Hypothalamus (tissue), 51 donors: ENCODE measurements at places on chromosomes 2 and 18.

GRCh38 chr2:143345887-143346787 is 216.9 kb downstream of the ARHGAP15 start:
- no peak for DNase-seq

DNA sequence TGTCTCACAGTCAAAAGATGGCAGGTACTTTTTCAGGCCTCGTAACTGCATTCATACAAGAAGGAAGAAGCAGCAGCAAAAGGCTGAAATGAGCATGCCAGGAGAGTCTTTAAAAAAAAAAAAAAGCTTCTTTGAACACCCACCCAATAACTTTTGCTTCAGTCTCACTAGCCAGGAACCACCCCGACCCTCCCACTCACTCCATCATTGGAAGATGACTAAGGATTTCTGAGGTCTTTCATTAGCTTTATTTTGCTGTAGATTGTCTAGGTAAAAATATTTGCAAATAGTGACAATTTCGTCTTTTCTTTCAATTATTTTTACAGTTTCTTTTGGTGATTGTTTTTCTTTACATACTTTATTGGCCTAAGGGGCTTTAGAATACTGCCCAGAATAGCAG is 37.9 kb downstream of the RBBP8 start:
- DNase-seq: no peak

GRCh38 chr2:237618449-237618848 is 8.9 kb upstream of the LRRFIP1 start:
- DNase-seq: no peak

DNA sequence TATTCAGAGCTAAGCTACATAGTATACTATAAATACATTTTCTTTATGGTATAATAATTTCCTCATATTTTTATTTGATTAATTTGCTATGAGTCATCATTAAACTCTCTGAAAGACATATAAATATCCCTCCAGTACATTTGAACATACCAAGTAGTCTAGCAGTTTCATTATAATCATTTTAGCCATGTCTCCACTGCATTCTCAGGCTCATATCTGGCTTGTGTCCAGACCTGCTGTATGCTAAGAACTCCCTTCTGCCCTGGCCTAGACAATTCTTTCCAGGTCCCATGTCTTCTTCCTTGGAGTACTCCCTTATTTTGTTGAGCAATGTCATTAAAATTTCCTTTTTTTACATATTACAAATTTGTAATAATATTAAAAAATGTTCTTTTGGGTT is 16.6 kb upstream of the DYNC1I2 start:
- no peak for DNase-seq

GRCh38 chr2:10462178-10463083 is 14.3 kb upstream of the ODC1 start:
- no peak for DNase-seq

DNA sequence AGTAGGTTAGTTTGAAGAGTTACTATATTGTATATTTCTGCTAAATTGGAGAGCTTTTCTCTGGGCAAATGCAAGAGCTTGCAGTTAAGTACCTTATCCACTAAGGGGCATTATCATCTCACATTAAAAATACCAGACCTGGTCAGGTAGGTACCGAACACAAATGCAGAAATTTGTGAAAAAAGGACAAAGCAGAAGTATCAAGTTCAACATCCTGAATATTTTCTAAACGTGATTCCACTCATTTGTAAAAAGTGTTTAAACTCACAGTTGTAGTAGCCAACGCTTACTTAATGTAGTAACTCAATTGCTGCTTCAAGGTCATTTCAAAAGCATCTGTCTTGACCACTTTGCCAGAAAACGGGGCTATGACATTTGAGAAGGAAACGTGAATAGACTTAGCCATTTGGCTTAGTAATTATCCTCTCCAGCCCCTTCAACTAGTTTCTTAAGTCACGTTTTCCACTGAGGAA is 52.1 kb downstream of the CYRIA start:
- DNase-seq: no peak

- DNase-seq: no peak
These were observed 3.7 kb upstream of the GKN1 start for GRCh38 chr2:68970566-68971265.

DNA sequence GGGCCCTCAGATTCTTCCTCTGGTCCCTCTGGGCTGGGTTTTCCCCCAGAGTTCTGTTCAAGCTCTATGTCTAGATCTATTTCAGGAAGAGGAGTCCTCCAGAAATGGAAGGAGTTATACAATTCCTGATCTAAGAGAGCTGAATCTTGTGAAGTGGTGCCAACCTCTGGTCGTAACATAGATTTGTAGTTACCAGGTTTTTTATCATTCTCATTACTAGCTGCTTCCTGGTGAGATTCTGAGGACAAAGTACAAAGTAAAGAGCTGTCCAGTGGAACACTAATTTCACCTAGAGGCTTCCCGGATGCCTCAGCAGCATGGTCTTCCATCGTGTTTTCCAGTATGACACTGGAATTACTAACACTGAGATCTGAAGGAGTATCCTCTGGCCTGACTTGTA is 44.1 kb downstream of the PPP4R1 start:
- DNase-seq: no peak

- no peak for DNase-seq
These were observed 117.9 kb downstream of the ETAA1 start for GRCh38 chr2:67515056-67515455.

DNA sequence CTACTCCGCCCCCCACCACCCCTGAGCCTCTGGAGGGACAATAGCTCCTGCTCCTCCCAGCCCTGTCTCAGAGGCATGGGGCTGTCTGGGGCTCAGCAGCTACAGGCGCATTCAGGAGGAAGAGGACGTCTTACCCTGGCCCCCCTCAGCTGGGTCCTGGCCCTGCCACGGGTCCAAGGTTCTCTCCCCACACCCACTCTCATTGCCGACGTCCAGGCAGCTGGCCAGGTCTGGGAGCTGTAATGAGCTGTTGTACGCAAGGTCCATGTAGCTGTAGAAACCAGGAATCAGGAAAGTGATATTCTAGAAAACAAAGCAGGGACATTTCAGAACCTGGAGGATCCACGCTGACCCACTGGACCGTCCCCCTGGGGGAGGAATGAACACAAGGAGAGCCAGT is 13.5 kb downstream of the PASK start:
- DNase-seq: no peak

DNA sequence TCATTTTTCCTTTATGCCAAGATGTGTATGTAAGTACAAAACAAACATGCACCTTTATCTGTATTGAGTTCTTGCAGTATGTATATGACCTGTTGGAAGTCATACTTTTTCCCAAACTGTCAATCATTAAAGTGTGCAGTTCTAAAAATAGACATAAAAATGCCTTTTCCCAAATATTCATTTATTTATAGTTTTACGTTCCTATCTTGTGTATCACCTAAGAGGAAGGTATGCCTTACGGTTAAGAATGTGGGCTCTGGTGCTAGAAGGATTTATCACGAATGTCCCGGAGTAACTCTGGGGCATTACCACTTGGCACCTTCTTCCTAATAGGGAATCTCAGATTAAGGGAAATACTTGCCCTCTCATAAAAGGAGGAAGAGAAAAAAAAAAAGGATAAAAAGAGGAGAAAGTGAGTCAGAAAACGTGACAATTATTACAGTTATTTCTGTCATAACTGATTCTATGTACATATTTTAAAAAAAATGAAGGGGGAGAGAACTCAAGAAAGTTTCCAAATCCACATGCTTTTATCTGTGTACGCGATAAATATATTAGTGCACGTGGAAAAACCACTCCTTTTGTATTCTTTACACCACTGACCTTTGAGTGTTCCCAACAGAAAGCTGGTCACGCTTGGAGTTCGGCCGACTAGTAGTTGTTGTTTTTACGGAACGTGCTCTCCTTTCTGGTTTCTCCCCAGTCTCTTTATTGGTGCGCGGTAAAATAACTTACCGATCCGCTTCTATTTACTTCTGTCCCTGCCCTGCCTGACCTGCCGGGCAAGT is 721 bp downstream of the MCEE start:
- DNase-seq: no peak

- DNase-seq: no peak
These were observed 44.8 kb upstream of the PLB1 start for GRCh38 chr2:28450901-28451565.

DNA sequence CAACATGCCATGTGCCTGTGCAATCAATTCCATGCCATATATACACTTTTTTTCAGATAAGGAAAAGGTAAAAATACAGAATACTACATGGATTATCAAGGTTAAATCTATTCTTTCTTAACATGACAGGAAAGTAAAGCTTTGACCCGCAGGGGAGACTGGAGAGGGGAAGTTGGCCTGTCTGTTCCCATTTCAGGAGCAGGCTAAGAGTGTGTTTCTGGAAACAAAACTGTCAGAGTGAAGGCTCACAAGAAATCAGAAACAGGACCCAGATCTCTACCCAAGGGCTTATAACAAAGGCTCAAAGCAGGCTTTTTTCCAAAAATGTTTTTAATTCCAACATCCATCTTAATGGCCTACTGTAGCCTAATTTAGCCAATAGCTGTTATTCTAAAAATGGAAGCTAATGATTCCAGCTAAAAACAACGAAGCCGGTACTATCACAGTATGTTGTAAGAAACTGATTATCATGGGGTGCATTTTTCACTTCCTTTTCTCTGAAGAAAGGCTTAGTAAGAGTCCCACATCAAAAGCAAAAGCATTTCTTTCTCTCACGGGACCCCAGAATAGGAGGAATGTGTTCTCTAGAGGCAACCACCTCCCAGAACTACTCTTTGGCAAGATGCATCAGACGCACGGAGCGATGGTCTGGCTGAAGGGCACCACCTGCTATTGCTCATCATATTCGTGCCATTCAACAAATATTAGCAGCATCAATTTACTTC is 41.4 kb downstream of the FECH start:
- DNase-seq: no peak
